Thymus (tissue), 14 donors: ENCODE measurements at places on chromosomes 5 and 9.

GRCh38 chr9:134547161-134548100 lies 94.2 kb upstream of the COL5A1 start:
- no peaks in the 10 kb centered on the region for H3K36me3 ChIP-seq
- no peak overlapping the region for H3K27ac ChIP-seq
- DNase-seq: no peak
- no peaks in the 10 kb centered on the region for H3K4me1 ChIP-seq
- H3K4me3 ChIP-seq: no peak overlapping the region

GRCh38 chr5:1751026-1751863 lies 48.4 kb downstream of the MRPL36 start:
- no peaks in the 10 kb centered on the region for H3K36me3 ChIP-seq
- H3K27me3 ChIP-seq: peaks cover 10% of the 10 kb centered on the region
- DNase-seq: no peak
- no peak overlapping the region for H3K27ac ChIP-seq

DNA sequence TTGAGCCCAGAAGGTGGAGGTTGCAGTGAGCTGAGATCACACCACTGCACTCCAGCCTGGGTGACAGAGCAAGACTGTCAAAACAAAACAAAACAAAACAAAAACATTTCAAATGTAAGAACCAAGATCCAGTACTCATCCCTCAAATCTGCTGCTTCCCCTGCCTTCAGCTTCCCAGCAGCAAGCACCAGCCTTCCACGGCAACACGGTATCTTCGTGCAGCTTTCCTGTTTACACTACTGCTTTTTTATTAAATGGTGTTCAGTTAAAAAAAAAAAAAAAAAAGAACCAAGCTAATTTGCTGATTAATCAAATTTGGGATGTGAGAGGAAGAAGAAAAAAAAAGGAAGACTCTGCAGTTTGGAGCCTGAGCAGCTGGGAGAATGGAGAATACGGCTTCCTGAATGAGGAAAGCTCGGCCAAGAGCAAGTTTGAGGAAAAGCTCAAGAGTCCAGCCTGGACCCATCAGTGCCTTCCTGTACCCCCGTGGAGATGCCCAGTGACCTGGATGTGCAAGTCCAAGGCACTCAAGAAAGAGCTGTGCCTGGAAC lies 28.0 kb upstream of the SLC2A8 start:
- H3K36me3 ChIP-seq: no peaks in the 10 kb centered on the region
- no peaks in the 10 kb centered on the region for H3K4me1 ChIP-seq
- H3K27me3 ChIP-seq: peaks cover 32% of the 10 kb centered on the region
- H3K4me3 ChIP-seq: no peak overlapping the region
- no peak for DNase-seq
- H3K27ac ChIP-seq: no peak overlapping the region

- peak; percentile 60 for DNase-seq
- H3K27ac ChIP-seq: no peak overlapping the region
- no peak overlapping the region for H3K4me3 ChIP-seq
- H3K4me1 ChIP-seq: peaks cover 9% of the 10 kb centered on the region
- H3K36me3 ChIP-seq: no peaks in the 10 kb centered on the region
- H3K27me3 ChIP-seq: no peaks in the 10 kb centered on the region
These were observed 28.4 kb upstream of the GADD45G start for GRCh38 chr9:89576404-89576839.

DNA sequence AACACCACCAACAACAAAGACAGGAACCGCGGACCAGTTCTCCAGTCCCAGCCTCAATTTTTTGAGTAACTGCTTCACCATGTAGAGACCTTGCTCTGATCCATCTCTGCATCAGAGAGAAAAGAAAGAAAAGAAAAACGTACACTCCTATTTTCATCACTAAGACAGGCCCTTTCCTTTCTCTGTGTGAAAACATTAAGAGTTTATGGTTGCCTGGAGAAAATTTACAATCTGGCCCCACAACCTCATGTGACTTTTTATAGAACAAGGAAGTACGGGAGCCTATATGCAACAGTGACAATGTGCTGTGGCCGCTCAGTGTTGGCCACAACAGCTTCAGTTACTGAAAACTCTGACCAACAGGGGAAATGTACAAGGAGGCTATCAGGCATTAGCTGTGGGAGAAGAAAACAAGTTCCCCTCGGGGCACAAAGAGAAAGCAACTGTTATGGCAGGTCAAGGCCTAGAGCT lies 272.9 kb upstream of the PTGER4 start:
- no peaks in the 10 kb centered on the region for H3K27me3 ChIP-seq
- no peaks in the 10 kb centered on the region for H3K36me3 ChIP-seq
- H3K27ac ChIP-seq: peak overlapping the region; percentile 95

DNA sequence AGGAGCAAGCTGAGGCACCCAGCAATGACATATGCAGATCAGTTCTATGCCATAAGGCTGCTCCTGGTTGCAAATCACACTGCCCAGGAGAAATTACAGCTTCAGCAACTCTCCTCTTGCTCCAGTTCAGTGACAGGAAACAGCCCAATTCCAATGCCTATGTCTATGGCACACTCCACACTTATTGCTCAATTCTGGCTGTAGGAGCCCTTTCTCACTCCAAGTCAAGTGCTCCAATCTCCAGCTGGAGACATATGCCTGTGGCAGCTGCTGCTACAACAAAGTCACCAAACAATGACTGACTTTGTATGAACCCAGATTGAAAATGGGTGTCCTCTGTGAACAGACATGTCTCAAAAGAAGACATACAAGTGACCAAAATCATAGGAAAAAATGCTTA lies 31.8 kb upstream of the PLCXD3 start:
- no peak for DNase-seq
- no peaks in the 10 kb centered on the region for H3K27me3 ChIP-seq
- H3K36me3 ChIP-seq: no peaks in the 10 kb centered on the region
- H3K27ac ChIP-seq: no peak overlapping the region
- no peak overlapping the region for H3K4me3 ChIP-seq

GRCh38 chr9:36301227-36301626 lies 43.0 kb upstream of the GNE start:
- no peak for DNase-seq
- H3K36me3 ChIP-seq: no peaks in the 10 kb centered on the region
- H3K4me3 ChIP-seq: no peak overlapping the region

DNA sequence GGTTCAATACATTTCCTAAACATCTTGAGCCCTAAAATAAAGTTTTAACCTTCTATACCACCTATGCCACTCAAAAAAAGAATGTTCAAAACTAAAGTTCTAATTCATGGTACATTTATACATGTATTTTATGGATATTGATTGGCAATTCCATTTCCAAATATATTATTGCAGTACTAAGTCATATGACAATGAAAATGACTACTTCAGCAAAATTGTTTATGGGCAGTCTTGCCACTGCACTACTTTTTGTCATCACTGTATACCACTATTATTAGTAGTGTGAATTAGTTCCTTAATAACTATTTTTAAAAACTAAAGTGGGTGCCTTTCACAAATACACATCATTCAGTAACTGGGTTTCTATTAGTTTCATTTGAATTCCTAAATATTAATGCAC lies 199.6 kb upstream of the CYLC2 start:
- no peak for DNase-seq
- no peaks in the 10 kb centered on the region for H3K27me3 ChIP-seq
- H3K36me3 ChIP-seq: no peaks in the 10 kb centered on the region

DNA sequence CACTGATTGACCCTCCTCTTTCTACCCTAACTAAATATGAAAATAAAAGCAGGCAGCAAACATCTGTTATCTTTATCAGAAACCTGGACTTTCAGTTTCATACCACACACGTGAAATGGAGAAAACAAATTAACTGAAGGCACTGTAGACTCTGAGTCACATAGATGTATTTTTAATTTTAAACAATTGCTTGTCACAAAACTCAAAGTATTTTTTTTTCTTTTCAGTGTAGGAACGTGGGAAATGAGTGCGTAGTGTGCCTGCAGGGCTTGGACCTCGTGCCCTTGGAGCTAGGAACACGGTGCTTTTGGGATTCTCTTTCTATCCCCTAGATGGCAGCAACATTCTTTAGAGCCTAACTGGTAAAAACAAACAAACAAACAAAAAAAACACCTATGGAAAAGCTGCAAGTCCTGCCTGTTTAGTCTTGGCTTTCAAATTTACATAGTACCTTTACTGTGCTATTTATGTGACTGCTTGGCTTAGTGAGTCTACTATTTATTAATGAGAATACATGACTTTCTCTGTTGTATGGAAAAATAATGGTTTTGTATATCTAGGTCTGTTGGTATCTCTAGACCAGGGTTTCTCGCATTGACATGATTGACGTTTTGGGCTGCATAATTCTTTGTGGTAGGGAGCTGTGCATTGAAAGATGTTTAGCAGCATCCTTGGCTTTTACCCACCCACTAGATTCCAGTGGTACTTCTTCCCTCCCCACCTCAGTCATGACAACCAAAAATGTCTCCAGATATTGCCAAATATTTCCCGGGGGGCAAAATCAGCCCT lies 16.8 kb upstream of the ACTBL2 start:
- no peak overlapping the region for H3K4me3 ChIP-seq
- no peaks in the 10 kb centered on the region for H3K36me3 ChIP-seq
- H3K27ac ChIP-seq: no peak overlapping the region
- DNase-seq: no peak
- peaks cover 6% of the 10 kb centered on the region for H3K4me1 ChIP-seq
- no peaks in the 10 kb centered on the region for H3K27me3 ChIP-seq

DNA sequence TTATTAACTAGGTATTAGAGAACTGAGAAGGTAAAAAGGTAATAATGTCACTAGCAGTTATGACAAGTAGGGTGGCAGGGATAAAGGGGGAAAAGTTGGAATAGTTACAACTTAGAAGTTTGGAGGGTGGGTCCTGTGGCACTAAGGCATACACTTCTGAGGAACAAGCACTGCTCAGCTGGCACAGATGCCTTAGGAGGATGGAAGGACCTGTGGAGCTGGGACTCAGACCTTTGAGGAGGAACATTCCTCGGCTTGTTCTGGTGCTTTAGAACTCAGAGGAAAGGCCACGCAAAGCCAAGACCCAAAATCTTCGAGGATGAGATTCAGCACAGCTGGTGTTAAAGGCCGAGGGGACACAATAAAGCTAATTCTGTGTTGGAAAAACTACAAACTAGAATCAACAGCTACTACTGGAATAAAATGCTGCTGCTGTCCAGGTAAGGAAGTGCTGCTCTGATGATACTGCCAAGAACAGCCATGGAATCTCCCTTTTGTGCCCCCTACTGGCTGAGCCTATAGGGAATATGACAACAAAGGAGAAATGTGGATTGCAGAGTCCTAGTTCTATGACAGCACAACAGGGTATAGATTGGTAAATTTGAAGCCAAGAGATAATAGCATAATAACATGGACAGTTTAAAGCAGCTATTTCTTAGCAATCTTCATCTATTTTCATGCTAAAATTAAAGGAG lies 126.7 kb downstream of the SLC25A46 start:
- peak; percentile 6 for DNase-seq
- no peaks in the 10 kb centered on the region for H3K4me1 ChIP-seq
- no peak overlapping the region for H3K27ac ChIP-seq
- H3K36me3 ChIP-seq: no peaks in the 10 kb centered on the region

DNA sequence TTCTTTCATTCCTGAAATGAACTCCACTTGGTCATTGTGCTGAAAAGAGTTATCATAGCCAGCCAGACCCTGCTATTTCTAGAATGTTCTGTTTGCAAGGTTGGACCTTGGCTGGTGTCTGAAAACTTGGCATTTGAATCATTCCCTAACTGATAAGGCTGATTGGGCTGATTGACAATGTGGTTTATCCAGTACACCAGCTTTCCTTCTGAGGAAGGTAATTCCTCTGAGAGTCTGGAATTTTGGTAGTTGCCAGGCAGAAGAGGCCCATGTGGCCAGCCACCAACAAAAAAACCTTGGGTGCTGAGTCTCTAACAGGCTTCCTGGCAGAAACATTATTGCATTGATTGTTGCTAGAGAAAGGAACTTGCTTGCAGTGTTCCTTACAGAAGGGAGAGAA lies 15.3 kb downstream of the SEC61B start:
- no peaks in the 10 kb centered on the region for H3K27me3 ChIP-seq
- peaks cover 66% of the 10 kb centered on the region for H3K4me1 ChIP-seq
- no peak for DNase-seq
- H3K36me3 ChIP-seq: peaks cover 7% of the 10 kb centered on the region
- peak overlapping the region; percentile 88 for H3K27ac ChIP-seq

- no peaks in the 10 kb centered on the region for H3K4me1 ChIP-seq
- no peaks in the 10 kb centered on the region for H3K27me3 ChIP-seq
- peak overlapping the region; percentile 27 for H3K27ac ChIP-seq
- no peaks in the 10 kb centered on the region for H3K36me3 ChIP-seq
These were observed 46.5 kb downstream of the TRIO start for GRCh38 chr5:14189680-14190079.

GRCh38 chr5:55480781-55481180 lies 54.0 kb downstream of the PLPP1 start:
- H3K36me3 ChIP-seq: no peaks in the 10 kb centered on the region
- no peak overlapping the region for H3K27ac ChIP-seq
- no peaks in the 10 kb centered on the region for H3K27me3 ChIP-seq
- no peak overlapping the region for H3K4me3 ChIP-seq

DNA sequence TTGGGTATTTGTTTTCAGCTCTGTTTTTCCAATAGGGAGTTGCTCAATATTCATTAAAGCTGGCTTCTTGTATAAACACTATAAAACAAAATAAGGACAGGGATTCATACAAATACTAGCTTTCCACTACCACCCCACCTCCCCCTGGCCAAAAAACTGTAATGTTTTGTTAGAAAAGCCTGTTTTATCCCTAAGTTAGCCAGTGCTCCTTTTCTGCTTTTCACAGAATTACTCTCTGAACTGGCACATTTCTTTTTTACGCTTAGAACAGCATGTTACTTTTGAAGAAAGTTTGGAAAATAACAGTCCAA lies 147.4 kb upstream of the DMRT1 start:
- no peak overlapping the region for H3K4me3 ChIP-seq
- H3K27me3 ChIP-seq: no peaks in the 10 kb centered on the region
- no peak overlapping the region for H3K27ac ChIP-seq
- DNase-seq: no peak
- H3K36me3 ChIP-seq: no peaks in the 10 kb centered on the region

DNA sequence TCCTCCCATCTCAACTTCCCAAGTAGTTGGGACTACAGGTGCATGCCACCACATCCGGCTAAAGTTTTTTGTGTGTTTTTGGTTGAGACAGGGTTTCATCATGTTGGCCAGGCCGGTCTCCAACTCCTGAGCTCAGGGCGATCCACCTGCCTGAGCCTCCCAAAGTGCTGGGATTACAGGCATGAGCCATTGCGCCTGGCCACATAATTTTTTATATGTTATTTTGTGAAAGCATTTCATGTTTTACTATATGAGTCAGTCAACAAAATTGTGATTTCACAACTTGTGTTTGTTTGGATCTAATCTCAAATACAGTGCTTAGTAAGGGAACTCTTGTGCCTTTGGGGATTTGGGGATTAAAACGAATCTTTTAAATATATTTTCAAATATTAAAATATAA lies 20.0 kb upstream of the FAM120AOS start:
- peaks cover 4% of the 10 kb centered on the region for H3K36me3 ChIP-seq
- DNase-seq: no peak
- no peaks in the 10 kb centered on the region for H3K27me3 ChIP-seq
- H3K4me3 ChIP-seq: no peak overlapping the region
- no peak overlapping the region for H3K27ac ChIP-seq
- H3K4me1 ChIP-seq: no peaks in the 10 kb centered on the region
